ENCODE measurements at places on chromosomes 4 and X.

DNA sequence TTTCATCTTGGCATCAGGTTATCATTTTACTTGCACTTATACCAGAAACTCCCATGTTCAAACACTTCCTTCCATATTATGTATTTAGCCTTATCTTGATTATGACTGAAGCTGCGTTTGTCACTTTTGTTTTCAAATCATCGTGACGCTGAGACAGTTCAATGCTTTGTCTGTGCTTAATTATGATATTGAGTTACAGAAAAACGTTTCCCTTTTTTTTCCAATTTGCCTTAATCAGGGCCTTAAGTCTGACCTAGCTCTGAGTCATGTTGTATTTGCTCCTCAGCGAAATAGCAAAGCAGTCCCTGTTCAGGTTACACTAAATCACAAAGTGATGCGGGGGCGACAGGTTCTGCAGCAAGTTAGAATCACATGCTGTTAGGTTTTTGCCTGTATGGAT is 254.7 kb downstream of the AFF2 start:
- H3K36me3 ChIP-seq, result no peaks in the 10 kb centered on the region
- H3K27ac ChIP-seq, result no peak overlapping the region
- no peaks in the 10 kb centered on the region for H3K4me1 ChIP-seq

- no peaks in the 10 kb centered on the region for H3K36me3 ChIP-seq
- no peak overlapping the region for H3K4me3 ChIP-seq
- H3K4me1 ChIP-seq, result no peaks in the 10 kb centered on the region
- no peak overlapping the region for H3K27ac ChIP-seq
Measured at GRCh38 chr4:156766846-156767245, 204.8 kb downstream of the PDGFC start.

- H3K27me3 ChIP-seq, result peaks cover 3% of the 10 kb centered on the region
- no peak for DNase-seq
- no peaks in the 10 kb centered on the region for H3K36me3 ChIP-seq
- peaks cover 57% of the 10 kb centered on the region for H3K4me1 ChIP-seq
- peak overlapping the region; percentile 40 for H3K27ac ChIP-seq
- H3K4me3 ChIP-seq, result no peak overlapping the region
Measured at GRCh38 chr4:184313702-184314659, 96.3 kb upstream of the ENPP6 start.

DNA sequence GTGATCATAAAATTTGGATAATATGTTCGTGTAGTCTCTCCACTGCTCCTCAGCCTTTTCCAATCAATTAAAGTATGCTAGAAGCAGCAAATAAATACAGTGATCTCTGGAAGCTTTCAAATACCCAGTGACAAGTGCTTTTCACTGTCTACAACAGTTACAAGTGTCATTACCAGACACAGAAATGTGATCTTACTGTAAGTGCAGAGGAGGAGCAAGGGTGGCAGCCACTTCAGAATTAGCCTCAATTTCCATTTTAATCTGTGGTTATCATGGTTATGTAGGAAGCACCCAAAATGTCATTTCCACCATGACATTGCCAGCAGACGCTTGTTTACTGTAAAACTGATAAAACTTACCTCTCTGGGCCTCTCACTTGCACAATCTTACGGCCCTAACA is 133.9 kb upstream of the ADAMTS3 start:
- H3K36me3 ChIP-seq, result no peaks in the 10 kb centered on the region
- H3K4me1 ChIP-seq, result no peaks in the 10 kb centered on the region
- no peak overlapping the region for H3K27ac ChIP-seq
- DNase-seq, result no peak

- peak; percentile 59 for DNase-seq
- H3K4me1 ChIP-seq, result peaks cover 4% of the 10 kb centered on the region
- no peaks in the 10 kb centered on the region for H3K36me3 ChIP-seq
- no peak overlapping the region for H3K27ac ChIP-seq
- no peak overlapping the region for H3K4me3 ChIP-seq
Measured at GRCh38 chrX:136268051-136269048, 17.1 kb upstream of the MAP7D3 start.

GRCh38 chr4:134154097-134154496 is 47.5 kb downstream of the PABPC4L start:
- no peaks in the 10 kb centered on the region for H3K27me3 ChIP-seq
- DNase-seq, result no peak
- no peaks in the 10 kb centered on the region for H3K36me3 ChIP-seq
- no peak overlapping the region for H3K27ac ChIP-seq
- H3K4me3 ChIP-seq, result no peak overlapping the region
